ENCODE measurements at places on chromosomes 7 and 10. TPM values are rescaled to one million over a fixed set of nuclear protein-coding genes. Genes with fewer than 3 reads are reported as not detected.

DNA sequence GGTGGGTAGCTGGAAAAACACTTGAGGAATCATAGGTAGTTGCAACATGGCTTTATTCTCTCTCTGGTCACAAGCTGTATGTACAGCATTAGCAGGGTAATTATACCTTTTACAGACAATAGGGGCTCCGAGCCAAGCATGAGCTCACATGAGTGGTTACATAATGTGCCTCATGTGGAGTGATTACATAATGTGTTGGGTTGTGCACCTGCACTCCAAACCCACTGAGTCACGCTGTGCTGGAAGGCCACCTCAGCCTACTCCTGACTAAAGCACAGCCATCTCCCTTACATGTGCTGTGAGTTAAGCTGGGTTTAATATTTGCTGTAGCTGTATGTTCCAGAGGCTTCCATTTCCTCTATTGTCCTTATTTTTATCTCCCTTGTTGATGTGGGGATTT is 348.7 kb upstream of the SEMA3C start:
- no peak for DNase-seq

Gene MUC12
- total RNA-seq, result not detected

- no peak for DNase-seq
Observed at GRCh38 chr7:127226685-127227374, 25.9 kb downstream of the GRM8 start.

GRCh38 chr7:49596701-49597491 is 176.5 kb upstream of the VWC2 start:
- no peak for DNase-seq

DNA sequence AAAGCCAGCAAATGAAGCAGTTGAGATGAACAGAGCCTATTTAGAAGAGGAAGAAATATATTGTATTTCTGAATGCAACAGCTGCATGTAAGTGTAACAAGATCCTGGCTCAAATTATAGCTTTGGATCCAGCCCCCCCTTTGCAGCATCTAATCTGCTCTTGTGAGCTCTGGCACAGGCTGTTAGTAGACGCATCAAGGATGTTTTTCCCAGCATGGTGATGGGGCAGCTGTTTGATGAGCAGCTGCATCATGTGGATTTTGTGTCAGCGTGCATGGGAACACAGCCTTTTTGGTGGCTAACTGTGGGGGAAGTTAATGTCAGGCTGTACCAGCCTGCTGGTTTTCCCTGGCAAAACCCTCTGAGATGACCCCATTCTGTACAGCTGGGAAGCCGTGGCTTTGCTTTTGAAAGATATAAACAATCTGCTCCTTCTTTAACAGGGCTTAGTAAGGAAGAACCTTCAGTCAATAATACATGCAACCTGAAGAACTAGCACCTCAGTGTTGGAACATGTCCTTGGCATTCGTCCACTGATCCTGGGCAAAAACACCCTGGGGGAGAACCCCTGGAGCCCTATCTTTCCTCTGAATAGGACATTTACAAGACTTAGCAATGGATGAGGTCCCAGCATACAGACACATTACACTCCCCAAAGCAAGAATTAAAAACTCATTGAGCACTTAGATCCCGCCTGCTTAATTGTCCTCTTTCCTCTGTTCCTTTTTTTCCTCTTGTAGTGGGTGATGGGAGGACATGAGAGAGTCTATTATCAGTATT is 70.6 kb downstream of the NPS start:
- DNase-seq, result peak; percentile 75

Gene PHKG1
- total RNA-seq, result 3.6 TPM

- DNase-seq, result no peak
Observed at GRCh38 chr7:95180-95862, 97.0 kb upstream of the FAM20C start.

GRCh38 chr7:77185866-77186265 is 13.8 kb downstream of the FGL2 start:
- no peak for DNase-seq

Gene EPO
- total RNA-seq, result not detected

DNA sequence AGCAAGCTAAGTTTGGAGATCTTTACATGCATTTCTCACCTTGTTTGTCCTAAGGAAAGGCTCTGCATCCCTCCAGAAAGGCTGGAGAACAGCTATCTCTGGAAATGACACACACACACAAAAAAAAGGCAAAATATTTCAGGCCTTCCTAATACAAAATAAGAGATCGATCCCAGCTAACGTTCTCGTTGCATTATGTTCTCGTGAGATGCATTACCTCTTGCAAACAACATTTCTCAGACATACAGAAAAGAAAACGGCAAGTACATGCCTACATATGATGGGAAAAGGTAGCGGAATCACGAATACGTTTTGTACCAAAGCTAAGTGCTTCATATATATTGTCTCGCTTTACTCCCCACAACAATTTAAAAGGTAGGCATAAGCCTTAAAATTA is 488 bp downstream of the MTERF1 start:
- DNase-seq, result no peak

DNA sequence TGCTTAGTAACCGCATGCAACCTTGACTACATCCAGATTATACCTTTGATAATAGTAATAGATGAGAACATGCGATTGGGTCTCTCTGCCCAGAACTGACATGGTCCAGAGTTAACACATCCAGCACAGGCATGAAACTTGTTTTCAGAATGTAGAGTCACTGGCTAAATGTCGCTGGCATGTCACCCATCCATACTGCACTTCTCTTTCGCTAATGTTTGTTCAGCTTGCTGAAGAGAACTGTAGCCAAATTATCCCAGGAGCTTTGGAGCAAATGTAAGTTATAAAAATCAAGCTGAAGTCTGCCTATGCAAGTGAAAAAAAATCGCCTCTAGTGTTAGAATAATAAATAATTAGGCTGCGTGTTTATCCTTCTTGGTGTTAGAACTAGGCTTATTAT is 98.2 kb downstream of the PRTFDC1 start:
- no peak for DNase-seq

Gene RBM20
- total RNA-seq, result 2.2 TPM

- DNase-seq, result no peak
Observed at GRCh38 chr10:92505044-92505443, 68.8 kb downstream of the IDE start.

GRCh38 chr7:26151096-26151495 is 902 bp upstream of the NFE2L3 start:
- DNase-seq, result no peak

Gene SKIDA1
- total RNA-seq, result 9.4 TPM

GRCh38 chr7:156017916-156018700 is 205.8 kb upstream of the SHH start:
- no peak for DNase-seq

Gene MAP3K8
- total RNA-seq, result 8.0 TPM

Gene COPS6
- total RNA-seq, result 25.9 TPM

GRCh38 chr10:78330884-78331283 is 297.2 kb downstream of the RPS24 start:
- DNase-seq, result no peak

GRCh38 chr7:150372271-150373048 is 3.8 kb downstream of the REPIN1 start:
- no peak for DNase-seq

DNA sequence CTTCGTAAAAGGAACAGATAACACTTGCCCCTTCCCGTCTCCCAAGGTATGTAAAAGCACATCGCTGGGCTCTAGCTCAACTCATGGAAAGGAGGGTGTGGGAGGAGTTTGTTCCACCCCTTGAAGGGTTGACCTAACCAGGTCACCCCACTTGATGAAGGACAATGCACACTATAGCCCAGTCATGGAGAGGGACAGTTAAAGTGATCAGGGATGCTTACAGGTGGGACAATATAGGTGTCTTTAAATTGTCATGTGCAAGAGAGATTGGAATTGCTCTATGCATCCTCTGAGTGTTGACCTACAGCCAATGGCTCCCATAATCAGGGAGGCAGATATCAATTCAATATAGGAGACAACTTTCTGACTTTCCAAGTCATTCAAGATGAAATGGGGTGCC is 448.2 kb downstream of the GRID1 start:
- no peak for DNase-seq

- no peak for DNase-seq
Observed at GRCh38 chr10:10845185-10845584, 172.5 kb upstream of the CELF2 start.

DNA sequence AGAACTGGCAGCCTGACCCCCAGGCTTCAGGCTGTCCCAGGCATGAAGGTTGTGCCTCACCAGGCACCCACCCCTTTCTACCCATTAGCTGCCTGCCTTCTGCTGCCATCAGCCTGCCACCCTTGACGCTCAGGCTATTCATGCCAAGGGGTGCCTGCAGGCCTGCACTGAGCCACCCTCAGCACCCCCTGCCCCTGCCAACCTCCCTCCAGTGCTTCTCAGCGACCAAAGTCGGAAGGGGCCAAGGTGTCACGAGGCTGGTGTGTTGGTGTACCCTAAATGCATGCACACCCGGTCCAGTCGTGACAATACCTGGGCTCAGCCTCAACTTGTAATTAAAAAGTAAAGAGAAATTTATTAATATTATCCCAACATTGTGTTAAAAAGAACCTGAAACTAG is 422.7 kb downstream of the ARL4A start:
- DNase-seq, result no peak

- DNase-seq, result no peak
Observed at GRCh38 chr10:17891435-17891834, 60.3 kb upstream of the SLC39A12 start.

DNA sequence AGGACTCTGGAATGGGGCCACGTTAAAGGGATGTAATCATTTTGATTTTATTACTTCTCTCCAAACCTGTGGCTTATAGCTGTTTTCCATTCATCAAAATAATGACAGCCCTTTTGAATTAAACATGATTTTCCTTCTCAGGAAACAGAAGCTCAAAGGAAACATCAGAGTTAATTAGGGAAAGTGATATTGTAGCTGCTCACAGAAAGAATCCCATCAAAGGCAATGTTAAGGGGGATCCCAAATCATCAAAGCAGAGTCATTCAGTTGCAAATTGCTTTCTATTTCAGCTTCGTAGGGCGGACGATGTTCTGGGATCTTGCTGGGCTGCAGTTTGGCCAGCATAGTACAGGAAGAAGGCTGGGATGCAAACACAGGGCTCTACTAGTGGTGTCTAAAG is 563.2 kb downstream of the CCSER2 start:
- no peak for DNase-seq

DNA sequence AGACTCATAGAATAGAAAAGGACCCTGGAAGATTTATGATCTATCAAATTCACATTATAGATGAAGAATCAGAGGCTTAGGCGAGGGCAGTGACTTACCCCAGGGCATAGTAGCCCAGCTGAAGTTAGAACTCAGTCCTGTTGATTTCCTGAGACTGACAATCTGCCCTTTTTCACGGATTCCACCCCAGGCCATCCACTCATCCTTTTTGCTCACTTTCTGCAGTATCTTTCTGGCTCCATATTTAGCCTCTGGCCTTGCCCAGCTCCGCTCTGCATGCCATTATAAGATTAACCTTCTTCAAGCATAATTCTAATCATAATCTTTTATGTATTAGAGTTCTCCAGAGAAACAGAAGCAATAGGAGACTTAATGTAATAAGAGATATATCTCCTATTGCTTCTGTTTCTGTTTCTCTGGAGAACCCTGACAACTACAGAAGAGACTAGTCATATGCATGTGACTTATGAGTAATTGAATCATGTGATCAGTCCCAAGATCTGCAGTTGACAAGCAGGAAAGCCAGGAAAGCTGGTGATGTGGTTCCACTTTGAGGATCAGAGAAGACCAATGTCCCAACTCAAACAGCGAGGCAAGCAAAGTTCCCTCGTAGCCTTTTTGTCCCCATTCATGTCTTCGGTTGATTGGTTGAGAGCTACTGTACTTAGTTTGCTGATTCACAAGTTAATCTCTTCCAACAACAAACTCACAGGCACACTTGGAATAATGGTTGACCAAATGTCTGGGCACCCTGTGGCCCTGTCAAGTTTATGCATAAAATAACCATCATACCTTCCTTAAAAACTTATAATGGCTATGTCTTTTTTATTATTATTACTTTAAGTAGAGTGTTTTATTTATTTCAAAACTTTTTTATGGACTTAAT is 412.1 kb downstream of the SUGCT start:
- DNase-seq, result no peak

DNA sequence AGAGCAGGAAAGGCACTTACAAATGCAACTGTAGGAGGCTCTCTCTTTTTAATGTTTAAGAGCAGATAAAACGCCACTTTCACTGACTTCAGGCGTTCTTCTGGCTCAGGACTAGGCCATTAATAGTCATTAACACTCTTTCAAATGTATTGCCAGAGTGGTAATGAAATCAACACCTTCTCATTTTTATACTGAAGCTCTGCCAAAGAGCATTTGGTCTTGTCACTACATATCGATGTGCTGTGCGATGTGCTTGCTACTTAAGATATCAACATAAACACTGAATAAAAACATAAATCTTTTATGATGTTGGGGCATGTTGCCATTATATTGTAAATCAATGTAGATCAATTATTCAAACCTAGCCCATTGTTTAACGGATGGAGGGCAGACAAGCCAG is 634.7 kb downstream of the ARL4A start:
- DNase-seq, result no peak

Gene IFIT5
- 60.7 TPM for total RNA-seq

DNA sequence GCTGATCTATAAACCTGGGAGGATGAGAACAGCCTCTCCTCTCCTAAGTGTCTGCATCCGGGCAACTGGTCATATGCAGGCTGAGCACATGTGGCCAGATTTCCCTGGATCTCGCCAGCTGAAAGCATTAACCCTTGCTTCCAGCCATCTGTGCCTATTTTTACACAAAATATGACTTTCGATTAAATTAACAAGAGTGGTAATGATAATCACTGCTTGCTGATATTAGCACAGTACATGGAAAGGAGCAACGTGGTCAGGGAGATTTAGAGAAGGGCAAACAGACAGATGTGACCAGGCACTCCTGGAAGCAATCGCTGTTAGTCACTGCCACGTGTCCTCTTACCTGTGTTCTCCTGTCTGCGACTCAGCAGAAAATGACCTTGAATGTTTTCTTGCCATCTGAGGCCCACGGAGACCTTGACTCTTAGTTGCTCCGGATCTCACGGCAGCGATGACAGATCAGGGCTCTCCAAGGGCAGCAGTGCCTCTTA is 59.5 kb upstream of the NPTX2 start:
- no peak for DNase-seq

GRCh38 chr10:29576681-29577080 is 58.1 kb downstream of the SVIL start:
- DNase-seq, result no peak

GRCh38 chr7:48058990-48059389 is 23.6 kb downstream of the C7orf57 start:
- DNase-seq, result no peak

- DNase-seq, result no peak
Observed at GRCh38 chr10:47054974-47055373, 143.7 kb downstream of the PTPN20 start.

GRCh38 chr7:15703732-15704131 is 17.2 kb upstream of the MEOX2 start:
- no peak for DNase-seq

Gene LMTK2
- total RNA-seq, result 40.4 TPM

DNA sequence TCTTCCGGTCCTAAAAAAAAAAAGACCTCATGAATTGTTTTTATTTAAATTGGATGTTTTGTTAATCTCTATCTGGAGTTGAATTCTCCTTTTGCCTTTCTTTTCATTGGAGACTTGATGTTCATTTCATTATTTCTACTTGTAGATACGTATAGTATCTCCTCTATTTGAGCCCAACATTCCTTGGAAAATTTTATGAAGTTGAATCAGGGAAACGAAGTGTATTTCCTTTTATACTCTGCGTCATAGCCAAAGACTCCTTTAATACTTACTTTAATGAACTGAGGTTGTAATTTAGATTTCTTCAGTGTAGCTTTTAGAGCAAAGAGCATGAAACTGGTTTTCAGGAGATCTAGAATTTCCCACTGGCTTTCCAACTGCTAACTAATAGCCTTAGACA is 132.4 kb downstream of the KIAA1217 start:
- DNase-seq, result no peak

Gene GIMAP7
- total RNA-seq, result 2.7 TPM

Gene AEBP1
- total RNA-seq, result 3.4 TPM

GRCh38 chr10:72654720-72655119 is 28.8 kb upstream of the MICU1 start:
- DNase-seq, result no peak

Gene OPALIN
- not detected for total RNA-seq

All from occipital lobe (tissue), 3 donors.